ENCODE measurements at places on chromosomes 1 and 21.

GRCh38 chr1:61071205-61072130 lies 10.9 kb upstream of the NFIA start:
- DNase-seq, result no peak

GRCh38 chr1:3896396-3897000 lies 3.6 kb downstream of the C1orf174 start:
- DNase-seq, result no peak

DNA sequence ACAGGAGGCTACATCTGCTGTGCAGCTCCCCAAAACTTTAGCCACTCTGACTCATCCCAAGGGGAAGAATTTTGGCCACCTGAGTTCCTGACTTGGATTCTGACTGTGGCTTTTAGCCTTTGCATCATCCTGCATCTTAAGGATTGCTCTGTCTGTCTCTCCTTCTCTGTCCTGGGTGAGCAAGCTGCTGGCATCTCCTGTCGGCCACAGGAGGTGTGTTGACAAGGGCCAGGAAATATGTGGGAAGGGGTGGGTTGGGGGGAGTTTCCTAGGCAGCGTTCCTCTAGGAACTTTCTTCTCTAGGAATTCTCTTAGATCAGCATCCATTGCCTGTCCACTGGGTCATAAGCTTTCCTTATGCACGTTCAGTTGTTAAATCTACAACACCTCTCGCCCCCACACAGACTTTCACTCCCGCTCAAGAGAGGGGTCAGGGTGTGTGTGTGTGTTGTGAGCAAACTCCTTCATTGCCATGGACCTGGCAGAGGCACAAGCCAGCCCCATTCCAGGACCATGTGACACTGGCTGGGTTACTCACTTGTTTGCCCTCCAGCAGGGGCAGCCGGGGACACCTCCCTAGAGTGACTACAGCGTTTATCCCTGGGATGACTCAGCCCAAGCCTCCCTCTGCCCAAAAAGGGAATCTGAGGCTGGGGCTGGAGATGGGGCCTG lies 145.0 kb upstream of the DUSP10 start:
- no peak for DNase-seq

DNA sequence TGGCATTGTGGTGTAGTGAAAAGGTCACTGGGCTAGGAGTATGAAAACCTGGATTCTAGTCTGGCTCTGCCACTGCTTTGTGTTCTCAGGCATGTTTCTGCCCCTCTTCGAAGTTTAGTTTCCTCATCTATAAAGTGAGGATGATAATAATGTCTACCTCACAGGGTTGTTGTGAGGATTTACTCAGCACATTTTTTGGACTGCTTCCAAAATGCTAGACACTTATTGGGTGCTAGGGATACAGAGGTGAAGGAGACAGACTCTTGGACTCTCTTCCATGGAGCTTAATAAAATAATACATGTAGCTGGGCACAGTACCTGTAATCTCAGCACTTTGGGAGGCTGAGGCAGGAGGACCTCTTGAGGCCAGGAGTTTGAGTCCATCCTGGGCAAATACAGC lies 3.6 kb downstream of the KIF2C start:
- DNase-seq, result no peak

DNA sequence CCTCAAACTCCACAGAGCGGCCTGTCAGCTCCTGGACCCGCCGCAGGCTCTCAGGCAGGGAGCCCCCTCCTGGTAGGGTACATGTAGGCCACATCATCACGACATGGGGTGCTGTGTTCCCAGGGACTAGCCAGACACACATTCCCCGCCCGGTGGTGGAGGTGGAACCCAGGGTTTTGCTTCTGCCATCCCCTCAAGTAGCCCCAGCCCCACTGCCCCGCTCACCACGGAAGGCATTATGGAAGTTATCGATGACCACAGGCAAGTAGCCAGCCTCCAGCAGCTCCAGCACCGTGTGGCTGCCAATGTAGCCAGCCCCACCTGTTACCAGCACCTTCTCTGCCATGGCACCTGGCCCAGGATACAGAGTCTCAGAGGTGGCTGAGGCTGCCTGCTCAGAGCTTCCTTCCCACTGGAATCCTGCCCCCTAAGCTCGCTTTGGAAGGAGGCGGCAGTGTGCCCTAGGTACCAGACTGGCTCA lies 1.9 kb downstream of the GALE start:
- no peak for DNase-seq

DNA sequence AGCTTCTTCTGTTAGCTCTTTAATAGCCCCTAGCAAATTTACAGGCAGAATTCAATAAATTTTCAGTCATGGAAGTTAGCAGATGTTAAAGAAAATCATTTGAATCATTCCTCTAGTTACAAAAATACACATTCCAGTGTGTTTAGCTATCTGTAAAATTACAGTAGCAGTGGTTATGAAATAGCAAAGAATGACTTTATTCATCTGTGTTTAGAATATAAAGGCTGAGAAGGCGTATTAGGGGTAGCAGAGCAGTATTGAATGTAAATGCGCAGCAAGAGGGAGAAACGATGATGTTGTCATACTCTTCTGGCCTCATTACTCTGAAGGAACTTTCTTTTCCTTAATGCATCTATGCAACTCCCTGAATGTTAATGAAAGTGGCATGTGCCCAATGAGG lies 106.2 kb upstream of the CYYR1 start:
- DNase-seq, result no peak

DNA sequence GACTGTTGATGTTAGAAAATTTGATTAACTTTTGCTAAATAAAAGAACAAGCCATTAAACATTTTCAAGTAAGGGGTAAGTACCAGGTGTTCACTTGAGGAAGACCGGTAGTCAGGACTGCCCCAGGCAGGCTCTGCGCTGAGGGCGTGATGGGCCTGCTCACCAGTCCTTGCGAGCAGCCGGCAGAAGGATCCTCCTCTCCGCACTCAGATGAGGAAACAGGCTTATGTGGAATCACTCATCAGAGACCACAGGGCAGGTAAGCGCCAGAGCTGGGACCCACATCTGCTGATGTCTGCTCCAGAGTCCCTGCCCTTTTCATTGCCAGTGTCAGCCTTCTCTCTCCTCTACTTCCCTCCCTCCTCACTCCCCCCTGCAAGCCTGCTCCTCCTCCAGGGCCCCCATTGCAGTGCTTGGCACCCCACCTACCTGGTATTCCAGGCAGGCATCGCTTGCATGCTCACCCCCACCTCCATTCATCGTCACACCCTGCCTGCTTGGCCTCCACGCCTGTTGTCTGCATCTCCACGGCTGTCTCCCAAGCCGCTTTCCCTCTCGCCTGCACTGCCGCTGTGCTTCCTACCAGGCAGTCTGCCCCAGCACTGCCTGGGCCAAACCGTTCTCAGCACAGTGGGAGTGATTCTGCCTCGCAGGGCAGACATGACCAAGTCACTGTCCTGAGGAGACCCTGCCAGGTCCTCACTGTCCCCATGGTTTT lies 24.7 kb upstream of the KDM4A start:
- DNase-seq, result no peak

DNA sequence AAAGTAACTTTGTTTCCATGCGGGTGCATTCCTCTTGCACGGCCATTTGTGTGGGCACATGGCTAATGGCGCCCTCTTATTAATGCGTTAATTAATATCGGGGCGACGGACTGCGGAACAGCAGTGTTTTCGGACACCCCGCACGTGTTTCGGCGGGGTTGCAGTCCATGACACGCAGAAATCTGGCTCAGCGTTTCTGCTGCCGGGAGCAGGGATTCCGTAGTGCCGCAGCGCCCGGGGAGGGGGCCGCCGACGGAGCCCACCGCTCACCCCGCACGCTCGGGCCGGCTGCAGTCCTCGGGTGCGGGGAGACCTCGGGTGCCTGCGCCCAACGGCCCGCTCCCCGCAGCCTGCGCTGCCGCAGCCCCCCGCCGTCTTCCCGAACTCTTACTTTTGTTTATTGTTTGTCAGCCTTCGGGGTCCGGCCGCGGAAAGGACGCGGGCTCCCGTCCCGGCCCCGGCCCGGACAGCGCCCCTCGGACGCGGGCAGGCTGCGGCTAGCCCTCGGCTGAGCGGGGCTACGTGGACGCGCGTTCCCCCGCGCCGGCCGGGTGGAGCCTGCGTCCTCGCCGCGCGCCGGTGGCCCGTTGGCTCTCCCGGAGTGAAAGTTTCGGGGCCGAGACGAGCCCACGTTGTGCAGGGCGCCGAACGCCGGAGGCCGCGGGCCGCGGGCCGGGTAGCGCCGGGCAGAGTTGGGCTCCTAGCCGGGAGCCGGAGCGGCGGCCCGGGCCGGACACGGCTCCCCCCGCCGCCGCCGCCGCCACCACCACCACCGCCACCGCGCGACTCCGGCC lies 849 bp downstream of the NFIA start:
- no peak for DNase-seq

- no peak for DNase-seq
Observed at GRCh38 chr1:181251713-181252075, 163.2 kb downstream of the IER5 start.

DNA sequence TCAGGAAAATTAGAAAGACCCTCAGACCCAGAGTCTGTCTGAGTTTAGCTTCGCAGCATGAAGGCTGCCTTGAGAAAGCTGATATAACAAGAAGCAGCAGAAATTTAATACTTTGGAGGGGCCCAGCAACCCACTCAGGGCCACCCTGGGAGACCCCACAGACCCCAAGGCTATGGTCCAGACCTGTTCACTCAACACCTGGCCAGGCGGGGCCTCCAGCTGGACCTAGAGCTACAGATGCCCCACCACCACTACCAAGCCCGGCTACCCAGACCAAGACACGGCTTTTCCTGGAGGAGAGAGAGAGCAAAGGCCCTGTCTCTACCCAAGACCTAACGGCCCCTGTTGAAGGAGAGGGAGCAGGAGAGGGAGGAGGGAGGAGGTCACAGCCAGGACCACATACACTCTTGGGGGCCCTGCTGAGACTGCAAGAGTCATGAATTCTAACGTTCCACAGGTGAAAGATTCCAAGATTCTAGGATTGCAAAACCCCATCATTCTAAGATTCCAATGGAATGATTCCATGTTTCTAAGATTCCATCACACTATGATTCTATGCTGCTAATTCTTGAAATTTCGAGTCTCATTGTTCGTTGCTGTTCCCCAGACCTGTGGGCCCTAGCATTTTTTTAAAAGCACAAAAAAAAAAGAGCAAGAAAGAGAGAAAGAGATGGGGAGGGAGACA lies 53.2 kb downstream of the LACTBL1 start:
- no peak for DNase-seq

DNA sequence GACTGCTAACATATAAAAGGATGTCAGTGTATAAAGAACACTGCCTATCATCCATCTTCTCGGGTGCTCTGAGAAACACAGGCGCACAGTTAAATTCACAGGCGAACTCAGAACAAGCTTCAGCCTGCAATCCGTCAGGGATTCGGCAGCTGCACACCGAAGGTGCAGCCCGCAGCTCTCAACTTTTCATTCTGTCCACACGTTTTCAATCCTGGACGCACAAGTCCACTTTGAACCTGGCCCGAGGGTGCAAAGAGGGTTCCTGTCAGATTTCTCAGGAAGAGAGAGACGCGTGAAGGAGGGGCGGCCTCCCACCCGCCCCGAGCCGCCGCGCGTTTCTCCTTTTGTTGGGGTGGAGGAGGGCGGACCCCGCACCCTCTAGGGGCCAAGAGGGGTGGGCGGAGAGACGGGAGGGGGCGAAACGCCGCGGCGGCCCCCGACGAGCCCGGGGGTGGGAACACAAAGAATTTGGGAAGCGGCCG lies 724 bp downstream of the DOCK7 start:
- no peak for DNase-seq

GRCh38 chr1:110083866-110084226 lies 13.4 kb upstream of the ALX3 start:
- DNase-seq, result no peak

DNA sequence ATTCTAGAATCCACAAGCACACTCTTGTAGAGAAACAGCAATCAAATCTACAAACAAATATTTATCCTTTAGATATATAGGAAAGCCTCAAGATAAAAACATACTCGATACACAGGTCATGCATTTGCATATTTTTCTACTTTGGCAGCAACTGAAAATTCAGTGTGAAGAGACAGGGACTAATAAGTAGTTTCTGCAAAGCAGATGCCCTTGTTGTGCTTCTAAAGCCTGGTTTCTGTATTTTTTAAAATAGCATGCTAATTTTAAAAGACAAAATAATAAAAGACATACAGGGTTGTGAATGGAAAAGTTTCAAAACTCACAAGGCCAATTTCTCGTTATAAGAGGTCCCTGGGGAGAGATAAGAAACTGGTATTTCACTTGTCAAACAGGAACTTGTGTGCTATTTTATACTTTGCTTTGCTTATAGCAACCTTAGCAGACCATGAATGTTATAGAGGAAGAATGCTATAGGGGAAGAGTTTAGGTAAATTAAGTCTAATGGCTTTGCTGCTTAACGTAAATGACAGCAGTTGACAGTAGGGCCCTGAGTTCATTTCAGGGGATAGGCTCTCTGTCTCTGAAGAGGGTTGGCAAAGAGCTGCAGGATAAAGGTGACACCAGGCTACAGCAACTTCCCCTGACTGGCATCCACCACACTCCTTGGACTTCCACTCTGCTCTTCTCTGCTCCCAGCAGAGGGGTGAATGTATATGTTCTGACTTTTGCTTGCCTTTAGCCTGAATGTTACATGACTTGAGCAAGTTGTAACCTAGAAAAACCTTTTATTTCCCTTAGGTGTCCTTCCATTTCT lies 9.4 kb upstream of the RGS13 start:
- no peak for DNase-seq

- DNase-seq, result no peak
Observed at GRCh38 chr21:41620982-41621381, 113.0 kb upstream of the TMPRSS2 start.

DNA sequence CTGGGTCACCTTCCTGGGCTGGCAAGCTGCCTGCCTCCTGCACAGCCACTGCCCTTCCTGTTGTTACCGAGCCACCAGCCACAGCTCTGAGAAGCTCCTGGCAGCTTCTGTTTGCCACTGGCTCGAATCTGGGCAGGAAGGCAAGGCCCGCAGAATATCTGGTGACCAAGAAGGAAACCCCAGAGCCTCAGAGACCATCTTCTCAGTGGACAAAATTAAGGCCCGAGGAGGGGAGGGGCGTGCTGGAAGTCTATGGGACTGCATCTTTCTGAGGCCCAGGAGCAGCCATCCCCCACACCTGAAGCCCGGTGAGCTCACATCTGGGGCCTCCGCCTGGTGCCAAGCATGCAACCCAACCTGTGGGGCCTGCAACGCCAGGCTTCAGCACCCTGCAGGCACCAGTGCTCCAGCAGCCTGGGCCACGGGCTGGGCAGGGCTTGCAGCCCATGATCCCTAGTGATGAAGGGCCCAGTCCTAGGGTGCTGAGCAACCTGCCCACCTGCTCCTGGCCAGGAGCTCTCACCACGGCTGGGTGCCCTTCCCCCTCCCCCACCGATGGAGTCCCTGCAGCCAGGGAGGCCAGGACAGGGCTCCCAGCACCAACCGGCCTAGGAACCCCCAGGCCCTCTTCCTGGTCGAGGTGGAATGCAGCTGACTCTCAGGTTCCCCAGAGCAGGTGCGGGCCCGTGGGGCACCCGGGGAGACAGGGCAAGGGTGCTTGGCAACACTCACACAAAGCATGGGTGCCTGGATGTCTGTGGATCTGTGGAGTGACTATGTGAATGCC lies 879 bp downstream of the CPTP start:
- DNase-seq, result no peak

GRCh38 chr1:9279172-9279840 lies 13.4 kb upstream of the SPSB1 start:
- DNase-seq, result no peak

DNA sequence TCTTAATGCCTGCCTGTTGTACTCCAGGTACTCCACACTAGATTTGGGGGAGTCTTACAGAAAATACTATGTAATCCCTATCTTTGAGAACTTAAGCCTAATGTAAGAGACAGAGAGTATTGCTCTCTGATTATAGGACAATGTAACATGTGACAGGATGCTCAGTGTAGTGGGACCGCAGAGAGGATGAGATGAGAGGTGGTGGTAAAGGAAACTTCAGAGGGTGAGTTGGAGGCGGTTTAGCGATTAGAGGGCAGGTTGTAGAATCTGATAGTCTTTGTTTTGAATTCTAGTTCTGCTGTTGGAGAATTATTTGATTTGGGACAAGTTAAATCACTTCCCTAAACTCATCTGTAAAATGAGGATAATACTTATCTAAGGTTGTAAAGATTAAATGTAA lies 5.4 kb downstream of the SOAT1 start:
- DNase-seq, result peak; percentile 29
